Right renal cortex interstitium (tissue), 3 donors: ENCODE measurements at places on chromosomes 11 and 22. TPM values are rescaled to one million over a fixed set of nuclear protein-coding genes. Genes with fewer than 3 reads are reported as not detected.

- no peak for DNase-seq
Observed at GRCh38 chr11:111407652-111408051, 28.6 kb upstream of the POU2AF1 start.

- DNase-seq, result no peak
Observed at GRCh38 chr22:26417406-26417805, 11.7 kb upstream of the ASPHD2 start.

- no peak for DNase-seq
Observed at GRCh38 chr11:100941033-100941432, 188.6 kb downstream of the PGR start.

GRCh38 chr11:65814986-65815565 lies 18.7 kb upstream of the SNX32 start:
- no peak for DNase-seq

- DNase-seq, result no peak
Observed at GRCh38 chr11:10490032-10490397, 35.0 kb downstream of the AMPD3 start.

- no peak for DNase-seq
Observed at GRCh38 chr11:69381681-69382130, 87.8 kb downstream of the MYEOV start.

- DNase-seq, result no peak
Observed at GRCh38 chr11:113472471-113472870, 2.7 kb downstream of the DRD2 start.

DNA sequence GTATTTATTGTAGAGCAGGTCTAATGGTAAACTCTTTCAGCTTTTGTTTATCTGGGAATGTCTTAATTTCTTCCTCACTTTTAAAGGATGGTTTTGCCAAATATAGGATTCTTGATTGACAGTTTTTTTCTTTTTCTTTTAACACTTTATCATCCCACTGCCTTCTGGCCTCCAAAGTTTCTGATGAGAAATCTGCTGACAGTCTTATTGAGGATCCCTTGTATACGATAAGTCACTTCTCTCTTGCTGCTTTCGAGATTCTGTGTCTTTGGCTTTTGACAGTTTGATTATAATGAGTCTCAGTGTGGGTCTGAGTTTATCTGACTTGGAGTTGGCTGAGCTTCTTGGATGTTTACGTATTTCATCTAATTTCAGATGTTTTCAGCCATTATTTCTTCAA lies 6.7 kb upstream of the TSKU start:
- DNase-seq, result no peak

DNA sequence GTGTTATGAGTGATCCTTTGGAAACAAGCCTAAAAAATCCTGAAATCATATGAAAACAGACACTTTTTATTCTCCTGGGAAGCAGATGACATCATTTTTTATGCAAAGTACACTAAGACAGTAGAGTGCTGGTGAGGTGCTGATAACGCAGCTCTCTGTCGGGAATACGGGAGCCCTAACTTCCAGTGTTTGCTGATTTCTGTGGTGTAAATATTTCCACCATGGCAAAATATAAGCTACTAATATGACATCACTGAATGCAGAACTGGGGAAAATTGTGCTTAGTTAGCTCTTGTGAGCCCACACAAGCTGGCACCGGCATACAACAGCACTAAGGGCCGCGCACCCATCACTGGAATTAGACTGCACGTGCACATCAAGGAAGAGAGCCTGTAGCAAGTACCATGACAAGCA lies 82.6 kb downstream of the FAM76B start:
- no peak for DNase-seq

Gene MS4A6E
- not detected for polyA plus RNA-seq

Gene OR51G2
- not detected for polyA plus RNA-seq

Gene OR8A1
- polyA plus RNA-seq, result 0.03 TPM

Gene HEPHL1
- 0.49 TPM for polyA plus RNA-seq

Gene MPPED1
- 0.54 TPM for polyA plus RNA-seq

Gene OR10G4
- polyA plus RNA-seq, result not detected

Gene IL10RA
- polyA plus RNA-seq, result 2.4 TPM

Gene JAML
- 2.4 TPM for polyA plus RNA-seq

Gene MYEOV
- polyA plus RNA-seq, result 5.6 TPM

Gene CCDC82
- polyA plus RNA-seq, result 54.0 TPM
